Inflammatory macrophage (primary cell): ENCODE measurements at places on chromosomes 1 and 21.
A peak's percentile ranks its signal among the peaks of the same experiment; 100 is the strongest.

DNA sequence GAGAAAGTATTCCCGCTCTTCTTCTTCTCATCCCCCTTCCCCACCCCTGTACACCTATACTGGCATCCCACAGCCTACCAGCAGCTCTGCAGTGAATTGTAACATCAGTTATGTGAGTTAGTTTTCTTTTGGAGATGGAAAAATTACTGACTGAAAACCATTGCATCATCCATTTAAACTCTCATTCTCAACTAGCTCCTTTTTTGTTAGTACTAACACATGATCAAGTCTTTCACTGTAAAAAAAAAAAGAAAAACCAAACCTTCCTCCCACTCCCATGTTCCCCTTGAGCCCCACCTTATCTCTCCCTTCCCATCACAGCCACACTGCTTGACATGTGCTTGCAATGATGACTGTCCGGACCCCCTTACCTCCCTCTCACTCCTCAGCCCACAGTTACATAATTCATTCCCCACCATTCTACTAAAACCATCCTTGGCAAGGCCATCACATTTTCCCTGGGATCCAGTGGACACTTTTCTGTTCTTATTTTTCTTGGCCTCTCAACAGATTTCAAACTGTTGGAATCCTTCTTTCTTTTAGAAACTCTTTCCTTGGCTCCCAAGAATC, 23.2 kb upstream of the RAVER2 start:
- DNase-seq = no peak

DNA sequence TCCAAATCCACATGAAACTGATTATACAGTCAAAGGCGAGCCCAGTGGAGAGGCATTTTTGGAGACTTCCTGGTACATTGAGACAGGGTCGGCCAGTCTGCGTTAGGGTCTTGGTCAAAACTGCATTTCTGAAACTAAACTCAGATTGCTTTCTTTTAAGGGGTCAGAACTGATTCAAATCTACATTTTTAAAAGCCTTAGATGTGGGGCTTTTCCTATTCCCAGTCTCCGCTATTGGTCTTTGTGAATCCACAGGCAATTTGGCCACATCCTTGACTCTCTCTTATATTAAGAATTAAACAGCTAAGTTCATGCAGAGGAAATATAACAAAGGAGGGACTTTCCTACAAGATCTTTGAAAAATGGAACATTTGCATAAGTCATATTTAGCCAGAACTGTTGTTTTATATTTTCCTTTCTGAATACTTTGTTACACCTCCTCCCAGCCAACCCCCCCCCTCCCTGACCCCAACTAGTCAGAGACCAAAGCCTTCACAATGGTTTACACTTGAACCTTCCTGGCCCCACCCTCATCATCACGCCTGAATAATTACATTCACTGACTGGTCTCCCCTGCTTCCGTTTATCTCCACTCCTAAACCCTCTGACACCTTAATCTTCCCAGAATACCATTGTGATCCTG, 30.9 kb downstream of the SELL start:
- DNase-seq = no peak

GRCh38 chr1:40058453-40059337, 18.2 kb downstream of the CAP1 start:
- no peak for DNase-seq

GRCh38 chr1:47624531-47624930, 186.7 kb downstream of the FOXD2 start:
- DNase-seq = no peak

DNA sequence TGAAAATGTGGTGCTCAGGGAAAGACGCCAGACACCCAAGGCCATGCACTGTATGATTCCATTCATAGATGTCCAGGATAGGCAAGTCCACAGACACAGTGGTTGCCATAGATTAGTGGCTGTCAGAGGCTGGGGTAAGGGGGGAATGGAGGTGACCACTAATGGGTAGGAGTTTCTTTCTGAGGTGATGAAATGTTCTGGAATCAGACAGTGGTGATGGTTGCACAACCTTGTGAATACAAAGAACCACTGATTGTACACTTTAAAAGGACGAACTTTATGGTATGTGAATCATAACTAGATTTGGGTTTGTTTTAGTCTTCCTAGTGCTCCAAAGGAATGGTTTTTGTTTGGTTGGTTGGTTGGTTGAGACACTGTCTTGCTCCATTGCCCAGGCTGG, 51.7 kb downstream of the PRAMEF20 start:
- DNase-seq = no peak

- DNase-seq = no peak
Measured at GRCh38 chr1:236978740-236979139, 25.5 kb downstream of the MT1HL1 start.

DNA sequence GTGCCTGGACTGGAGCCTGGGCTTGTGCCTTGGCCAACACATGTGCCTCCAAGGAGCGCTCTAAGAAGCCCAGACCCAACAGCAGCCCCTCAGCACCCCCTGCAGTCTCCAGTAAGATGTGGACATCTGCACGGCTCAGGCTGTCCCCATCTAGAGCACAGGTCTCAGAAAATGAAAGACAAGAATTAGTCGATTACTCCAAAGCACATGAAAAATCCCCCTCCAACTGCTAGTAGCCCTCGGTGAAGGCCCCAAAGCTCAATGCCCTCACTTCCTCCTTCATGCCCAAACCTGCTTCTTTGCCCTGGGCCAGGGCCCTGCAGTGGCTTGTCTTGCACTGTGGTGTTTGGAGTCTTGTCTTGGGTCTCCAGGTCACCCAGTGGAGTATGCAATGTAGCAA, 21.9 kb upstream of the ERO1B start:
- DNase-seq = no peak

- no peak for DNase-seq
Measured at GRCh38 chr1:36691374-36691773, 208.7 kb upstream of the CSF3R start.

- peak; percentile 90 for DNase-seq
Measured at GRCh38 chr1:219460896-219461815, 151.7 kb downstream of the ZC3H11B start.

- no peak for DNase-seq
Measured at GRCh38 chr1:209564849-209565248, 18.7 kb upstream of the CAMK1G start.

GRCh38 chr1:219794085-219794743, 134.1 kb downstream of the SLC30A10 start:
- peak; percentile 10 for DNase-seq

DNA sequence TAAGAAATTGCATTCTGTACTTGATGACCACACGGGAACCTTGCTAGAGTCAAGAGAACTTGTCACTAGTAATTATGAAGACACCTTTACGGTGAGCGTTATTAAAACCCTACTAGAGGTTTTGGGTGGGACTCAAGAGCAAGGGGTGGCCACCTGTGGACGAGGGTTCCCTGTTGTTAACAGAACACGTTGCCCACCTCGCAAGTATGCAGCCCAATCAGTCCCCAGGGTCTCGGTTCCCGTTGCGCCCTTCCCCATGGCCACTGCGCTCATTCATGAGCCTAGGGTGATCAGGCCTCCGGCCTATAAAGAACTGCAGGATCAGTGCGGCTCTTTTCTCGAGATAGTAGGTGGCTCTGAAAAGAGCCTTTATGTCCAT, 30.2 kb upstream of the RNF187 start:
- no peak for DNase-seq
